ENCODE measurements at places on chromosomes 6 and 20. TPM values are rescaled to one million over a fixed set of nuclear protein-coding genes. Genes with fewer than 3 reads are reported as not detected.

The CRIP3 gene
- total RNA-seq = not detected

The PRELID3B gene
- total RNA-seq = 63.9 TPM

The BMP2 gene
- 13.8 TPM for total RNA-seq

The CAGE1 gene
- total RNA-seq = under 0.01 TPM

The SEMG1 gene
- not detected for total RNA-seq

The PXMP4 gene
- 7.0 TPM for total RNA-seq

The ADGRF1 gene
- total RNA-seq = not detected

The NNAT gene
- not detected for total RNA-seq

The VIP gene
- total RNA-seq = 0.16 TPM

The THBD gene
- 42.2 TPM for total RNA-seq

The SPTLC3 gene
- total RNA-seq = 1.0 TPM

The OPRM1 gene
- not detected for total RNA-seq

The PREX1 gene
- total RNA-seq = 97.5 TPM

The CRISP2 gene
- not detected for total RNA-seq

The NKAIN2 gene
- not detected for total RNA-seq

The MATN4 gene
- 0.06 TPM for total RNA-seq

The BEND6 gene
- total RNA-seq = 0.19 TPM

The SRXN1 gene
- 30.1 TPM for total RNA-seq

The ACTL10 gene
- 1.6 TPM for total RNA-seq

The HLA-DQB1 gene
- not detected for total RNA-seq

The SCRT2 gene
- total RNA-seq = not detected

The CLPSL1 gene
- total RNA-seq = not detected

The FAM209B gene
- not detected for total RNA-seq

The PTPRT gene
- not detected for total RNA-seq

The GPX5 gene
- total RNA-seq = not detected

The SLC22A3 gene
- total RNA-seq = not detected

The GSTA2 gene
- total RNA-seq = not detected

The HCRTR2 gene
- total RNA-seq = not detected

The SEL1L2 gene
- not detected for total RNA-seq

The MYB gene
- not detected for total RNA-seq

The KCNK16 gene
- total RNA-seq = not detected

The LY6G6D gene
- not detected for total RNA-seq

The SUMO4 gene
- total RNA-seq = 0.65 TPM

The ERVFRD-1 gene
- 0.16 TPM for total RNA-seq

The BAG2 gene
- 1.6 TPM for total RNA-seq

The WFDC5 gene
- total RNA-seq = not detected

The SLC2A10 gene
- 3.7 TPM for total RNA-seq

The SIRPD gene
- total RNA-seq = not detected

The SLA2 gene
- total RNA-seq = not detected

The MYLIP gene
- total RNA-seq = 34.2 TPM

The ATP6V1G2 gene
- total RNA-seq = 0.49 TPM

The ADTRP gene
- 0.76 TPM for total RNA-seq

The C6orf163 gene
- 1.3 TPM for total RNA-seq

The FBXL4 gene
- 6.5 TPM for total RNA-seq

The NOX3 gene
- total RNA-seq = not detected

The POLR3F gene
- 7.1 TPM for total RNA-seq

The CPNE5 gene
- 5.8 TPM for total RNA-seq

The GPR63 gene
- total RNA-seq = 0.13 TPM

The RHAG gene
- total RNA-seq = not detected

The HLA-DRA gene
- total RNA-seq = 2.9 TPM

The C20orf144 gene
- not detected for total RNA-seq

The NMBR gene
- total RNA-seq = 0.16 TPM

The CUL7 gene
- total RNA-seq = 41.9 TPM

The TNNC2 gene
- not detected for total RNA-seq

The HSPA1L gene
- 1.8 TPM for total RNA-seq

The FAM83B gene
- total RNA-seq = not detected

The RPN2 gene
- 281 TPM for total RNA-seq

The PSMB9 gene
- 27.0 TPM for total RNA-seq

The SLC17A9 gene
- 6.9 TPM for total RNA-seq
